ENCODE measurements at places on chromosomes 3 and 15. TPM values are rescaled to one million over a fixed set of nuclear protein-coding genes. Genes with fewer than 3 reads are reported as not detected.

PARL gene
- polyA plus RNA-seq, result 65.6 TPM

VEPH1 gene
- not detected for polyA plus RNA-seq

ZNF662 gene
- not detected for polyA plus RNA-seq

LTK gene
- polyA plus RNA-seq, result not detected

SENP2 gene
- 13.4 TPM for polyA plus RNA-seq

XIRP1 gene
- polyA plus RNA-seq, result not detected

WNT5A gene
- polyA plus RNA-seq, result 0.03 TPM

SNAP23 gene
- polyA plus RNA-seq, result 187 TPM

OXTR gene
- not detected for polyA plus RNA-seq

SLC12A1 gene
- not detected for polyA plus RNA-seq

SKOR1 gene
- polyA plus RNA-seq, result not detected

GHSR gene
- not detected for polyA plus RNA-seq

TRPM1 gene
- not detected for polyA plus RNA-seq

KY gene
- 0.09 TPM for polyA plus RNA-seq

SNURF gene
- not detected for polyA plus RNA-seq

ROPN1 gene
- not detected for polyA plus RNA-seq

NEO1 gene
- polyA plus RNA-seq, result 0.03 TPM

CFAP100 gene
- not detected for polyA plus RNA-seq

KLHL6 gene
- polyA plus RNA-seq, result 5.7 TPM

DUOXA2 gene
- polyA plus RNA-seq, result not detected

ZNF502 gene
- 0.28 TPM for polyA plus RNA-seq

ROBO2 gene
- not detected for polyA plus RNA-seq

CLDN16 gene
- polyA plus RNA-seq, result not detected

MKRN2OS gene
- not detected for polyA plus RNA-seq

DNAJB8 gene
- not detected for polyA plus RNA-seq

RPP14 gene
- polyA plus RNA-seq, result 8.8 TPM

CDCP1 gene
- polyA plus RNA-seq, result 1.3 TPM

CD80 gene
- polyA plus RNA-seq, result 0.47 TPM

TXNRD3 gene
- 0.22 TPM for polyA plus RNA-seq

PLSCR4 gene
- polyA plus RNA-seq, result not detected

KCNAB1 gene
- polyA plus RNA-seq, result 0.14 TPM

IL16 gene
- polyA plus RNA-seq, result 71.5 TPM

ZNF280D gene
- polyA plus RNA-seq, result 8.0 TPM

RTP3 gene
- not detected for polyA plus RNA-seq

GOLGA8G gene
- not detected for polyA plus RNA-seq

UBE2E2 gene
- polyA plus RNA-seq, result 78.0 TPM

SLC22A14 gene
- 0.08 TPM for polyA plus RNA-seq

RNU5B-1 gene
- polyA plus RNA-seq, result not detected

SLITRK3 gene
- not detected for polyA plus RNA-seq

ALPK3 gene
- polyA plus RNA-seq, result 0.02 TPM

NEK11 gene
- polyA plus RNA-seq, result 0.56 TPM

ANKUB1 gene
- polyA plus RNA-seq, result not detected

ARL13B gene
- polyA plus RNA-seq, result 3.8 TPM

GCNT3 gene
- not detected for polyA plus RNA-seq

CLSTN2 gene
- polyA plus RNA-seq, result not detected

KLHDC8B gene
- polyA plus RNA-seq, result 12.9 TPM

STAC gene
- polyA plus RNA-seq, result 0.10 TPM

ACKR4 gene
- polyA plus RNA-seq, result 0.09 TPM

WNT7A gene
- not detected for polyA plus RNA-seq

TMCO5A gene
- not detected for polyA plus RNA-seq

ZCWPW2 gene
- polyA plus RNA-seq, result 0.41 TPM

ST8SIA2 gene
- not detected for polyA plus RNA-seq

UROC1 gene
- not detected for polyA plus RNA-seq

All from CD14-positive monocyte (primary cell).